ENCODE measurements at places on chromosomes 12 and 14. TPM values are rescaled to one million over a fixed set of nuclear protein-coding genes. Genes with fewer than 3 reads are reported as not detected.

- DNase-seq, result no peak
Observed at GRCh38 chr14:103408491-103409155, 23.4 kb downstream of the MARK3 start.

Gene CCNT1
- 57.0 TPM for total RNA-seq

Gene CCDC38
- not detected for total RNA-seq

- no peak for DNase-seq
Observed at GRCh38 chr12:40733871-40734270, 41.6 kb downstream of the CNTN1 start.

Gene CMA1
- total RNA-seq, result not detected

- no peak for DNase-seq
Observed at GRCh38 chr12:71536279-71536938, 96.8 kb downstream of the LGR5 start.

Gene SLC8A3
- 1.2 TPM for total RNA-seq

GRCh38 chr12:123126294-123127181 lies 24.4 kb downstream of the PITPNM2 start:
- DNase-seq, result no peak

DNA sequence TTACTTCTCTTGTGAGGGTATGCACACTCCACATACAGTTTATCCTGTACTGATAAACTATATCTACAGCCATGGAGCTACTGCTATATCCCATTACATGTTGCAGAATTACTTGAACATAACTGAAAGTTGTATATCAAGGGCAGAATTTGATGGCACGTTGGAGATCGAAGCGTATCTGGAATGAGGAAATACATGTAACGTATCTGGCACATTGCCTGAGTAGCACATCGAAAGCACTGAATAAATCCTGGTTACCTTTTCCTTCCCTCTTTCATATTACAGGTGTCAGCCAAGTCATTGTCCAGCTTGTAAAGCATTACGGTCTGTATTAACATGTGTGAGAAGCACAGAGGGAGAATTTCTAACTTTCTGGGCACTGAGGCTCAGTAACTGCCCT lies 42.1 kb upstream of the LIN7A start:
- no peak for DNase-seq

Gene KLRC1
- total RNA-seq, result not detected
